Activated CD8-positive, alpha-beta memory T cell treated with anti-CD3 and anti-CD28 coated beads for 1 hour (primary cell): ENCODE measurements at places on chromosomes 11 and 22.

DNA sequence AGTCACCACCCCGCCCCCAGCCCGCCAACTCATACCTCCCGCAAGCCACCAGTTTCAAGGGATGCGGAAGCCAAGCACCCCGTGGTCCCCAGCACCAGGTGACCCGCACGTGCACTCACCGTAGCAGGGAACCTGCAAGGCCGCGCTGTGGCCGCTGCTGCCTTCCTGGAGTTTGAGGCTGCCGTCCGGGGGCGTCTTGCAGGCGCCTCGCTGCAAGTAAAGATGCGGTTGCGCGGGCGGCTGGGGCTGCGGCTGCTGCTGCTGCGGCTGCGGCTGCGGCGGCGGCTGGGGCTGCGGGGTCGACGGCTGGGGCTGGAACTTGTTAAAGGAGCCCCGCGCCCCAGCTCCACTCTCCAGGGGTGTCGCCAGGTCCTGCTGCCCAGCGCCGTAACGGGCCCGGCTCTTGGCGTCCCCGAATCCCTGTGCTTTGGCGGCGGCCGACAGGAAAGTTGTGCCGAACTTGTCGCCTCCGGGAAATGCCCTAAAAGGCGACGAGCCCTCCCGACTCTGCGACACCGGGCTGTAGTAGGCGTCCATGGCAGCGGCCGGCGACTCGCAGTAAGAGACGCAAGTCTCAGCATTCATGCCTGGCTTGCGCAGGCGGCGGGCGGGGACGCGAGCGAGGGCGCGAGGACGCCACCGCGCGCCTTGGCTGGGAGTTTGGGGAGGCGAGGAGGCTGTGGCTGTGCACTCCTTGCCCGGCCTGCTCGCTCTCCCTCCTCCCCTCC is at the start of gene ALX4:
Gene ALX4, minus strand, starts transcription at position 662 of the 728 bp plus-strand sequence. Its CDS starts 77 bp downstream, at position 585.
- no peak for DNase-seq

DNA sequence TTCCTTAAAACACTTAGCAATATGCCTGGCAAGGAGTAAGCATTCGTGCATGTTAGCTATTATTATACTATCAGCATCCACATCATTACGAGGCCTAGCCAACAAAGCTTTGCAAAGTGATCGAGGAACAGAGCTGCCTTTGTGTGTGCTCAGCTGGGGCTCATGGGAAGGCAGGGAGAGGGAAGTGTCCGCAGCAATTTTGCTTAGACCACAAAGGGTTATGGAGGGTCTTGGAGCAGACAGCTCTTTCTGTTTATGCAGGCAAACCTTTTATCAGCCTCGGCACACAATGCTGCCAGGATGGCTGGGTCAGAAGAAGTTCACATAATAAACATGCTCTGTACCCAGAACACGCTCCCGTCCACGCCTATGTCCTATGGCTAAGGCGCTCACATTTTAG is 10.9 kb upstream of the DKK3 start:
- DNase-seq = no peak

- no peak for DNase-seq
Observed at GRCh38 chr22:25021976-25022711, 69.6 kb downstream of the KIAA1671 start.

GRCh38 chr22:24091551-24092420 is 80.7 kb downstream of the CABIN1 start:
- DNase-seq = no peak

- DNase-seq = no peak
Observed at GRCh38 chr11:8828046-8828445, 82.9 kb upstream of the AKIP1 start.

- no peak for DNase-seq
Observed at GRCh38 chr22:49638788-49639187, 188.9 kb downstream of the BRD1 start.

- no peak for DNase-seq
Observed at GRCh38 chr11:86249307-86250098, 5.0 kb downstream of the EED start.

GRCh38 chr11:45076761-45077160 is 69.7 kb upstream of the PRDM11 start:
- DNase-seq = no peak

DNA sequence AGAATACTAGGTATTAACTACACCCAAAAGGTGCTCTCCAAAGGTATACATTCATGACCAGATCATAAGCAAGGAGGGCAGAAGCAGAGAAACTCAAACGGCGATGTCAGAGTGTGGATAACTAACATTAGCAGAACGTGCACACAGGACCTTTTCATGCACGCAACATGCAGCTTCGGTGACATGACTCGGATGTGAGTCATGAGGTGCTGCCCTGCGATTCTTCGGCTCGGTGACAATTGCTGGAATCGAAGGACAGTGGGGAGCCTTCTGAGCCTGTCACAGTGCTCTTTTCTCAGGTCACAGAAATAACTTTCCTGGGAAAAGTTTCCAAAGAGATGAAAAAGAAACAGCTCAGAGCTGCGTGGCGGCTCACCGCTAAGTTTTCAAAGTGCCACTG is 418.5 kb upstream of the SYN3 start:
- no peak for DNase-seq

GRCh38 chr11:61482513-61482912 is 26.0 kb upstream of the LRRC10B start:
- DNase-seq = no peak

GRCh38 chr22:48636746-48637145 is 1190.9 kb downstream of the BRD1 start:
- no peak for DNase-seq

DNA sequence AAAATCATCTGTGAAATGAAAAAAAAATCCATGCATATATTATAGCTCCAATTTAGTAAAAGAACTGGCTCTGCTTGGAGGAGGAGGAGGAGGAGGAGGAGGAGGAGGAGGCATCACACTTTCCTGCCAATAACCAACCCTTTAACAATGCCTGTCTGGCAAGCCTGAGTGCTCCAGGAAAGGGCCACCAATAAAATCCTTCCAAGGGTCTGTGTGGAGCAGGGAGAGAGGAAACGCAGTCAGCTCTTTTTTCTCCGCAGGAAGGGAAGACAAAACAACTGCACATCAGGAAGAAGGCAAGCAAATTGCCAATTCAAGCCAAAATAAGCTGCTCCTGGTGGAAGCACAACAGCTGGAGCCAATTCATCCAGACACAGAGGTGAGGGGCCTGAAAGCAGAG is 139.0 kb downstream of the KCNC1 start:
- DNase-seq = no peak

- DNase-seq = no peak
Observed at GRCh38 chr11:96293598-96294021, 49.4 kb downstream of the MAML2 start.

- DNase-seq = no peak
Observed at GRCh38 chr22:28896611-28897010, 13.2 kb downstream of the ZNRF3 start.

GRCh38 chr11:73245461-73245860 is 26.7 kb upstream of the P2RY6 start:
- DNase-seq = no peak

DNA sequence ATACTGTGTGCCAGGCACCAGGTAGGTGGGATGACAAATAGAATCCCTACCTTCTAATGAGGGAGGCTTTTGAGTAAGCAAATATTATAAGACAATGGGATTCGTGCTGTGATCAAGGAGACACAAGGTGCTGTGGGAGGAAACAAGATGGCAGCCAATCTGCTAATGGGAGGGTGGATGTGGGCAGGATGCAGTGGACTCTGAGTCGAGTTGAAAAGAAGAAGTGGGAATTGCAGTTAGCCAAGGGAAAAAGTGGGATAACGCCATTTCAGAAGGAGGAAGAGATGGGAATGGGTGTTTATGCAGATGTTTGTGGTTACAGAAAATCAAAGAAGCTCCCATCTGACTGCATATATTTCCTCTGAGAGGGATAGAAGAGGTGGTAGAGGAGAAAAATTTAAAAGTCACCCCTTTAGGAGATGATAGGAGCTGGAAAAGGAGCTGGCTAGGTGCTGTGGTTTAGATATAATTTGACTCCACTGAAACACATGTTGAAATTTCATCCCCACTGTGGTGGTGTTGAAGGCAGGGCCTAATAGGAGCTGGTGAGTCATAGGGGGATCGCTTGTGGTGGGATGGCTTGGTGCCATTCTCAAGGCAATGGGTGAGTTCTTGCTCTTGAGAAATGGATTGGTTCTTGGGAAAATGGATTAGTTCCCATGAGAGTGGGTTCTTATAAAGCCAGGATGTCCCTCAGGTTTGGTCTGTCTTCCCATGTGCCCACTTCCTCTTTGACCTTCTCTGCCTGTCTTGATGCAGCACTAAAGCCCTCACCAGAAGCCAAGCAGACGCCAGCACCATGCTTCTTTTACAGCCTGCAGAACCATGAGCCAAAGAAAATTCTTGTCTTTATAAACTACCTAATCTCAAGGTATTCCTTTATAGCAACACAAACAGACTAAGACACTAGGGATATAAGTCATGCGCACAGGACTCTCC is 30.0 kb upstream of the POU2AF1 start:
- no peak for DNase-seq

GRCh38 chr11:46279126-46280099 is 2.0 kb downstream of the CREB3L1 start:
- no peak for DNase-seq

DNA sequence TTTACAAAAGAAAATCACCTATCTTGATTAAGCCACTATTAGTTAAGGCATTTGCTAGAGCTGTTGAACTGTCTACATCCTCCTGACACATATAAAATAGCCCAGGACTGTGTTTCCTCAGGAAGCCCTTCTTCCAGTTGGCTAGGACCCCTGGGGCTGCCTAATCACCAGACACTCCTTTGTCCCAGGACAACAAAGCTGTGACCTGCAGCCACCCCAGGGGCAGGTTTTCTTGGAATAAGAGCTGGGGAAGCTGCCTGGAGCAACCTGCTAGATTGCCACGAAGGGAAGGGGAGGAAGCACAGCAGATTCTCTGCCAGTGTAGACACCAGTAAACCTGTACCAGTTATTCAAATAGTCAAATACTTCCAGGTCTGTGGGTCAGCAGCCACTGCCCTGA is 17.6 kb downstream of the CHST1 start:
- DNase-seq = no peak

GRCh38 chr22:31977939-31978338 is 33.6 kb downstream of the YWHAH start:
- no peak for DNase-seq

DNA sequence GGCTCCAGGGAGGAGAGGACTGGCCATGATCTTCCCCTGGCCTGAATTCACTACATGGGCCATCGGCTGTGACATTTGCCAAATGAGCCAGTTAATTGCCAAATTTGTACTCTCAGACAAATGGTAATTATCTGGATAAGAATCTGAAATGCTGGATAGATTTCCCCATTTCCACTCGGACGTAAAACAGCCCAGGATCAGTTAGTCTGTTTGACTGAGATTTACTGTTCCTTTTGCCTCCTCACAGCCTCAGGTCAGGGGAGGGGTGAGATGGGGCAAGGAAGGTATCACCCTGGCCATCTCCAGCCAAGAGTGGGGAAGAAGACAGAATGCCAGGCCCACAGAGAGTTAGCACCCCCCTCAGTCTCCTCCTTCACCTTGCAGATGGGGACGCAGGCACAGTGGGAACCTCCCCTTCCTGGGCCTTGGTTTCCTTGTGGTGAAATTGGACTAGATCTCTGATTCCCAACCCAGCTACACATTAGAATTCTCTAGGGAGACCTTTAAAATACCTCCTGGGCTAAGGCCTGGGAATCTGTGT is 5.2 kb downstream of the TRIM29 start:
- no peak for DNase-seq

- no peak for DNase-seq
Observed at GRCh38 chr22:48379371-48379770, 1448.3 kb downstream of the BRD1 start.

- no peak for DNase-seq
Observed at GRCh38 chr11:76244316-76244851, 38.1 kb upstream of the WNT11 start.

- DNase-seq = no peak
Observed at GRCh38 chr11:12434325-12434654, 56.9 kb downstream of the PARVA start.

DNA sequence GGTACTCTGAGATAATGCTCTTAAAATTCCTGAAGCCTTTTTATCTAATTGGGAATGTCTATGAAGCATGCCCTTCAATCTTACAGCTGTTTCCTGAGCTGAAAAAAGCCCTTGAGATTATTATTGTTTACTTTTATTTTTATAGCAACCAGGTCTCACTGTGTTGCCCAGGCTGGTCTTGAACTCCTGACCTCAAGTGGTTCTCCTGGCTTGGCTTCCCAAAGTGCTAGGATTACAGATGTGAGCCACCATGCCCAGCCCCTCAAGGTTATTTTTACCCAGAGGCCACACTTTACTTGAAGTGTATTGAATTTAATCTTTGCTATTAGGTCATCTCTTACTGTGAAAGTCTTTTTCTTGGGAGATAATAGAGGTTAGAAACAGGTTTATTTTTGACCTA is 7.0 kb upstream of the SWAP70 start:
- no peak for DNase-seq

- no peak for DNase-seq
Observed at GRCh38 chr22:43828998-43829782, 17.1 kb upstream of the EFCAB6 start.

- no peak for DNase-seq
Observed at GRCh38 chr11:32571039-32571438, 12.6 kb upstream of the EIF3M start.

DNA sequence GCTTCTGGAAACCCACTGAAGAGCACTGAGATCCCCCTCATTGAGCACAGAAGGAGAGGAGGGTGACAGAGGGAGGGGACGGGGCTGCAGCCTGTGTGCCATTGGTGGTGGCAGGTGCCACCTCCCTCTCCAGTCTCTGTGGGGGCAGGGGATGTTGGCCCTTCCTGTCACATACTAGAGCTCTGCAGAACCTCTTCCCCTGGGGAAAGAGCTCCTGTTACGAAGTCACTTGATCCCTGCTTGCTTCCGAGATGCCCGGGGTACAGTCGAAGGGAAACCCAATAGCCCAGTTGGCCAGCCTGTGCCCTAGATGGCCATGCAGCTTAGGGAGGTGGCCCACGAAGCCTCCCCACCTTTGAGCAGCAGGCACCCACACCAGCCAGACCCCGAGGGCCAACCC is 29.4 kb downstream of the DAGLA start:
- DNase-seq = no peak

GRCh38 chr11:132058211-132058772 is 687.9 kb downstream of the NTM start:
- no peak for DNase-seq
